ENCODE measurements at places on chromosomes 16 and 17.

DNA sequence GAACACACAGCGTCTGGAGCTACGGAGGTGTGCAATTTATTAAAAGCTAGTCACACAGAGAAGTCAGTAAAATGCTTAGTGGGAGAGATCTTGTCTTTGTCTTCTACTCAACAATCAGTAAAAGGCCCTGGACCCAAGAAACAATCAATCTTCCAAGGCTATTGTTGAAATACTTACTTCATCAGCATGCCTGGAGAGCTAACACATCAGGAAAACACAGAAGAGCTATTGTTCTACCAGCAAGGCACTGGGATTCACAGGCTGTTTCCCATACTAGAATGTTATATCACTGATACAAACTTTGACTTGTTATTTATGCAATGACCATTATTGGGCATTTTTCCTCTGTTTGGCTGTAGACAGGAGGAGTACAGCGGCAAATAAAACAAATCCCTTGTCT, 247.8 kb upstream of the ERCC4 start:
- no peak for DNase-seq

DNA sequence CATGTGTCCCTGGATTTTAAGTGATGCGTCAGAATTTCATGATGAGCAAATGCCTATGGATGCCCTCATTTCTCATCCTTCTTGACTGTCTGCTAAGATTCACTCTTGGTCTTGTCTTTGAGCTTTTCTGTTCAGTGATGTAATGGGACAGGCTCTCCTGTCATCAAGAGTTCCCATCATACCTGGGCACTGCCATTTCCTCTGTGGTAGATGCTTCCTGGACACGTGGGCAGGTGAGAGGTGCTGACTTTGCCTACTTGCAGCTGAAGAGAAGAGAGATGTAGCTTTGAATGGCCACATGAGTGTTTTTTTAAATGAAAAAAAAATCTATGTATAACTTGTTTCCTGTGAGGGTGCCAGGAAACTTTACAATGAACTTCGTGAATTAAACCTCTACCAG, 557.7 kb downstream of the MAF start:
- no peak for DNase-seq

DNA sequence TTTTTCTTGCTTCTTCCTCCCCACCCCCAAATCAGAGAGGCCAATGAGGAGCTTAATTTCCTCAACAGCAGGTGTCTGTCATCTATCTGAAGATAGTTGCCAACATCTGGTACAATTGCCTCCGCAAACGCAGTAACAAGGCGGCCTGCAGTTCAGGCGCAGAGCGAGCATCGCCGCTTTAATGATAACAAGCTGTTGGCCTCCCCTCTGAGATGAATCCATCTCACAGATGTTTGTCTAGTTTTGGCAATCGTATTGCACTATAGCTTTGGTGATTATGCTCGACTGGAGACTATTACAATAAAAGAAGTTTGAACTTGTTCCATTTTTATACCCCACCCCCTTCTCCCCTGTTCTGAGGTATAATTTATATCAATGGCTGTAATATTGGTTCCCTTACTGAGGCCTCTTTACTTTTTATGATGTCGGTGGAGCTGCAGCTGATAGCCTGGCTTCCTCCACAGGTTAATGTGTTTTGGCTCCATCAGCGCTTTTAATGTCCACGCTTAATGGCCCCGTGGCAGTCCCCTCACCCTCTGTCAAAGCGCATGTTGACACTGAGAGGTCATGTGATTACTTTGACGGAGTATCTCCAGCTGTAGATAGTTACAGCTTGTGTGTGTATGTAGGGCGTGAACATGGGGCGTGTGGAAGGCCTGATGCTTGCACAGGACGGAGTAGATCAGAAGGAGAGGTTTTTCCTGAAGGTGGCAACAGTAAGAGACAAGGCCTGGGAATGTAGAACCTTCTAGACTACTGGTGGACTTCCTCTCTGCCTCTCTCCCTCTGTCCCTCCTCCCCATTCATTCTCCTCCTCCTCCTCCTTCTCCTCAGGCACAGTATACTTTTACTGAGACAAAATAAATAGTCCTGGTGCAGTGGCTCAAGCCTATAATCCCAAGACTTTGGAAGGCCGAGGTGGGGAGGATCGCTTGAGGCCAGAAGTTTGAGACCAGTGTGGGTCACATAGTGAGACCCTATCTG, 164.7 kb downstream of the MSI2 start:
- DNase-seq, result no peak

- DNase-seq, result no peak
Observed at GRCh38 chr17:62995377-62995885, 29.4 kb downstream of the TANC2 start.

DNA sequence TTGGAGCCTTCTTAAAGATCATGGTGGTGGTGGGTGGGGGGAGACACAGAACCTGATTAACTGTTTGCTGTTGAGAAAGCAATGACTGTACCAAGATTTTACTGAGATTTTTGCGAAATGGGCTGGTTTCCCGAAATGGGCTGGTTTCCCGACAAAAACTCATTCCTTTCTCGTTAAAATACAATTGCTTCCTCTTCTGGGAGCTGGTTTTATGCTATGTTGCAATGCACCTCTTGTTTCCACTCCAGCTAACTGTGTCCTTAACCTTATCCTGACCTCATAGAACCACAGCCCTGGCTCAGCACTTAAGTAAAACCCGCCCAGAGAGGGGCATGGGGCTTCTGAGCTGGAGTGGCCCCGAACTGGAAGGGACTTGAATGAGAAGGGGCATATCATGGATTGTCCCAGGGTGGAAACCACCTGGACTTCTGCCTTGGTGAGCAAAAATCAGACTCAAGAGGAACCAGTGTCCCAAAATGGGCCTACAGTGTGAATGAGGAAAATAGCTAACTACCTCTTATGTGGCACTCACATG, 20.9 kb downstream of the FAM20A start:
- no peak for DNase-seq

- no peak for DNase-seq
Observed at GRCh38 chr16:2769100-2769529, 8.0 kb downstream of the ELOB start.

- no peak for DNase-seq
Observed at GRCh38 chr16:1579214-1579613, 32.7 kb downstream of the IFT140 start.

DNA sequence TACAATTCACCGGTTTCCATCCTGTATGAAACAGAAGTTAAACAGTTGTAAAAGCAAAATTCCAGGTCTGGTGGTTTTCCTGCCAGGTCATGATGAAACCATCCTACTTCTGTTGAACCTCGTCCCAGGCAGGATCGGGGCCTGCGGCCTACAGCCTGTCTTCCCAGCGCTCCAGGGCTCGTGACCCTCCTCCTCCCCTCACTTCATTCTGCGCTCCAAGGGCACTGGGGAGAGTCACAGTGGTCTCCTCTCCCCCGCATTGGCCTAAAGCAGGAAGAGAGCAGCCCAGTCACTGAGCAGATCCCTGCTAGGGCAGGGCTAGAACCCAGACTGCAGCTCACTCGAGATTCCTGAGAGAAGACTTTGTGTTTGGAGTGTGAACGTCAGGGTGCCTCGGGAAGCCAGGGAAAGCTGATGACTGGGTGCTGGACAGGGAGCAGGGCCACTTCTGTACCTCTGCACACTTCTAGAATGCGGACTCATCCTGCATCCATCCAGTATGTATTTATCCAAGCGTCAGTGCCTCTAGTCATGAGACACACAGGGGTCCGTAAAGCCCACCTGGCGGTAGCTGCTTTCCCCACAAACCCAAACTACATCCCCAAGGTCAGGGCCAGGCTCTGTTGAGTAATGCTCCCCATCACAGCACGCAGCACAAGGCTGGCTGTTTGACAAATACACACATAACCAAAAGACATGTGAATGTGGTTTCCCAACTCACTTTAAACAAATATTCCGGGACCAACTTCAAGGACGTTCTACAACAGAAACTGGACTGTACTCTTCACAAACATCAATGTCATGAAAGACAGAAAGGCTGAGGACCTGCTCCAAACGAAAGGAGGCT, 1.7 kb upstream of the ITGAE start:
- DNase-seq, result no peak

- DNase-seq, result no peak
Observed at GRCh38 chr17:20189302-20189701, 180.1 kb downstream of the SPECC1 start.

DNA sequence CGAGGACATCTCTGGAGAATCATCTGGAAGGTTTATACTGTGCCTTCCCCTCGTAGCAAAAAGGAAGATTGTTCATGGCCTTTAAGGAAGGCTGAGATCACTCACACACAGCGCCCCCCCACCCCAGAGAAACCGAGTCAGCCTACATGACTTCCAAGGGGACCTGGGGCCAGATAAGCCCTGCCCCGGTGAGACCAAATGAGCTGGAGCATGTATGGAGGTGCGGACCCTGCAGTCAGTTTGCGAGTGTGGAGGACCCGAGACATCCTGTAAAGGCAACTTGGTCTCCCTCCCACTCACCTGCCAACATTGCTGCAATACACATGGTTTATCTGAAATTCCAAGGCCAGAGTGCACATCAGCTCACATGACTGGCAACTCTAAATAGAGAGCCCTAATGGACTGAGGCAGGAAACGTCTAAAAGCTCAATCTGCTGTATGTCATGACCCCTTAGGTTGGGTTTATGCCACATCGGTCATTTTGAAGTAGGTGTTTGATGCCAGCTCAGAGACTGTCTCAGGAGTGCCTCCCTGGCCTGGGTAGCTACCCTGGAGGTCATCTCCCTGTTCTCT, 233.6 kb downstream of the CPPED1 start:
- DNase-seq, result no peak

DNA sequence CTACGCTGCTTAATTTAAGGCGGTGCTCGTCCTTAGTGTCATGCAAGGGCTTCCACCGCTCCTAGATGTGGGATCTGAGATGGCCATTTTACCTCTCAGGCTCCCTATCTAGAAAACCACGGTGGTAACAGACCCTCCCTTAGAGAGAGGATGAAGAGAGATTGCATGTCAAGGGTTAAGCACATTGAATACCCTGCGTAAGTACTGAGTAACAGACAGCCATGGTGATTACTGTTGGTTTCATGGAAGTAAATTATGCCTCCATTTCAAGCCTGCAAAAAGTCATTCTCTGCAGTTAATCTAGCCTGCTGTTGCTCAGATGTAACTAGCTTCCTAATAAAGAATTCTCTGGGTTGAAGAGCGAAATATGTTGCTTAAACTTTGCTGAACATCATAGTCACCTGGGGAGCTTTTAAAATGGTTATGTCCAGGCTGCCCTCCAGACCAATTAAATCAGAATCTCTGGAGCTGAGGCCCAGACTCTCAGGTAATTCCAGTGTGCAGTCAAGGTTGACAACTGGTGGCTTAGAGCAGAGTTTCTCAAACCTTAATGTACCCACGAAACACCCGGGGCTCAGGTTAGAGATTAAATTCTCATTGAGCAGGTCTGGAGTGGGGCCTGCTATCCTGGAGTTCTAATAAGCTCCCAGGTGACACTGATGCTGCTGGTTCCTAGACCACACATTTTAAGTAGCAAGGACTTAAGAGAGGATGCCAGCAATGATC, 167.1 kb downstream of the SNX29 start:
- DNase-seq, result no peak

- no peak for DNase-seq
Observed at GRCh38 chr17:27521281-27522027, 65.2 kb downstream of the KSR1 start.

GRCh38 chr16:79519448-79519847, 81.1 kb downstream of the MAF start:
- DNase-seq, result no peak

- DNase-seq, result no peak
Observed at GRCh38 chr16:67264277-67264676, 15.1 kb upstream of the PLEKHG4 start.

- no peak for DNase-seq
Observed at GRCh38 chr17:63555500-63556156, 5.4 kb downstream of the DCAF7 start.

DNA sequence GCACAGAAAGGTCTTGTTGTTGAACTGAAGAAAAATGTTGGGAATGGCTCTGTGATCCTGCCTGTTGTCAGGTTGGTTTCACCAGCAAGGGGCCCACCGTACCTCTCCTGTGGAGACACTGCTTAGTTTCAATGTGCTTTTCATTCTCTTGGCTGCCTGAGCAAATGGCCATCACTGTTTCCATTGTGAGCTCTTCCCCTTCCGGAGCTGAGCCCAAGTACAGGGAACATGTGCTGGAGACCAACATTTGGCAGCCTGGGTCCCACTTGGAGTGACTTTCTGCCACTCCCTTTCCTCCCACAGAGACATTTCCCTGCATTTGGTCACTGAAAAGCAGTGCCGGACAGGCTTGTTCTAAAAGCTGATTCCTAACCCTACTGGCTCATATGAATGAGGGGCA, 23.1 kb downstream of the GABARAPL2 start:
- no peak for DNase-seq

GRCh38 chr17:41486809-41487530, 2.7 kb downstream of the KRT36 start:
- DNase-seq, result no peak

DNA sequence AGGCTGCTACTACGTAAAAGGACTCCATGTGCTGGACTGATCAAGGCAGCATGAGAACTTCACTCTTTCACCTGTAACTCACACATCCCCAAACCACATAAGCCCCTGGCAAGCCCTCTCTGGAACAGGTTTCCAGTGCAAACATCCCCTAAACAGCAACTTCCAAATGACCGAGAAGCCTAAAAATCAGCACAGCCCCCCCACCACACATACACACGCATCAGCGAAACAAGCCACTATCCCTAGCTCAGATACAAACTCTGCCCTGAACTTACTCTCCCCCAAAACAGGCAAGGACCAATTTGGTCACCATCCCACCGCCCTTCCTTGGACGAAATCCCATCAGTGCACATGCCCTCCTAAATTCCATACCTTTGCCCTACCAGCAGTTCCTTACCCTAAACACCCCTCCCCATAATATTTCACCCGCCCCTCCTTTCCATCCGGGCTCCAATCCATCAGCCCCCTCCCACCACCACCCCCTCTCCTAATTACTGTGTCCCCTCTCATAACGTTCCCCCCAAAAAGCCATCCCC, 735 bp downstream of the LSM12 start:
- DNase-seq, result no peak

DNA sequence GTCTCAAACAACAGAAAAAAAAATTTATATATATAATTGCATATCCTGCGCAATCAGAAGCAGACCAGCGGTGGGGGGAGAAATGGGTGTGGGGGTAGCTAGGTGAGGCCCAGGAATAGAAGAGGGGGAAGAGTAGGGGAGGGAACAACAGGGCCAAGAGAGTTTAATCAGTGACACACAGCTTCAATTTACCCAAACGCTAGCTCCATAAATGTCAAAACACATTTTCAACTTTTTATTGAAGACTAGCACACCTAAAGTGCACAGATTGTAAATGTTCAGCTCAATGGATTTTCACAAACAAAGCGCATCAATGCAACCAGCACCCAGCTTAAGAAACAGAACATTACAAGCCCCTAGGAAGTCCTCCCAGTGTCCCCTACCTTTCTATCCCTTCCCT, 24.8 kb upstream of the NAGS start:
- DNase-seq, result no peak

- no peak for DNase-seq
Observed at GRCh38 chr17:74599023-74599399, 6.9 kb upstream of the CD300LD start.

All from stimulated activated CD8-positive, alpha-beta memory T cell treated with anti-CD3 and anti-CD28 coated beads, Interleukin-4, amount 100 ng/mL, for 1 hour (primary cell).